Activated CD8-positive, alpha-beta memory T cell treated with anti-CD3 and anti-CD28 coated beads for 24 hours (primary cell): ENCODE measurements at places on chromosomes 6 and 20.

- DNase-seq = no peak
These were observed 237.5 kb upstream of the RSPO3 start for GRCh38 chr6:126880964-126881363.

DNA sequence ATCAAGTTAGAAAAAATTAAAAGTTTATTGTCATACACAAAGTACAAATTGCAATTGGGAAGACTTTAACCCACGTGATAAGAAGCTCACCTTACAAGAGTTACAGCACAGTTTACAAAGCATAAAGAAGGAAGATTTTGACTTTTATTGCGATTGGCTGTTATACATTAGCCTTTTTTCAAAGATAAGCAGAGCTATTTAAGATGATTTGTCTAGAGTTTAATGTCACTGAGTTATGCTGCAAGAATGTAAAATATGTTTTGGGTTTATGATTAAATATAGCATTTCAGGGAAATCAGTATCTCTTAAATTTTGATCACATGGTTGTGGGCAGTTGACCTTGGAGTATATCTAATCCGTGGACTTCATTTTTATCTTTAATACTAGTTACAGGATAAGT lies 664.2 kb upstream of the PTCHD4 start:
- no peak for DNase-seq

DNA sequence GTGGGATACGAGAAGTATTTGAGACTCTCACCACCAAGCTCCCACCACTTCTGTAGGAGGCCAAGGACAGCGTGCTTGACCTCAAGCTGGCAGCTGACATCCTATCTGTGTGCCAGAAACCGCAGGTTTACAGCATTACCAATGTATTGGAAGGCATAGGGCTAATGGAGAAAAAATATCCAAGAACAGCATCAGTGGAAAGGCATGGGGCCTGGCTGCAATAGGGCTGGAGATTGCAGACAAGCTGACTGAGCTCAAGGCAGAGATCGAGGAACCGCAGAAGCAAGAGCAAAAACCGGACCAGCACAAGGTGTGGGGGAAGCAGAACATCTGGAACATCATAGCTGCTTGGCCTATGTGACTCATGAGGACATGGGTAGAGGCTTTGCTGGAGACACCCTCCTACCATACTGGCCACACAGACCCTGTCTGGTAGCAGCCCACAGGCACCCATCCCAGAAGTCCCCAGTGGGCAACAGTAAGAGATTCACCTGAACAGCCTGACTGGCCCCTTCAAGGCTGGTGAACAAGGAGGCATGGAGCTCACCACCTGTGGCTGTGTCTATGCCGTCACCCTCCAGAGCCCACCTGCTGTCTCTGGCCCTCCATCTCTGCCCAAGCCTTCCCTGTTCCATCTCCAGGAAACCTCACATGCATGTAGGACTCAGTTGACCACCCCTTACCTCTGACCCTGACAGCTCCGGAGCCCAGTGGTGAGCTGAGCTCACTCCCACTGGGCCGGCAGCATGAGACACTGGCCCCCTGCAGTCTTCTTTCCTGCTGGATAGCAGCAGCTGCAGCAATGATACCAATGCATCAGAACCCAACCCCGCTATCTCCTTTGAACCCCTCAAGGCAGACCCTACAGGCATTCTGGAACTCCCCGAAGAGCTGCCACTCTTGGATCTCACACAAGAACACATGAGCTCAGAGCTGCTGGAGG lies 171.1 kb downstream of the KIF6 start:
- no peak for DNase-seq

DNA sequence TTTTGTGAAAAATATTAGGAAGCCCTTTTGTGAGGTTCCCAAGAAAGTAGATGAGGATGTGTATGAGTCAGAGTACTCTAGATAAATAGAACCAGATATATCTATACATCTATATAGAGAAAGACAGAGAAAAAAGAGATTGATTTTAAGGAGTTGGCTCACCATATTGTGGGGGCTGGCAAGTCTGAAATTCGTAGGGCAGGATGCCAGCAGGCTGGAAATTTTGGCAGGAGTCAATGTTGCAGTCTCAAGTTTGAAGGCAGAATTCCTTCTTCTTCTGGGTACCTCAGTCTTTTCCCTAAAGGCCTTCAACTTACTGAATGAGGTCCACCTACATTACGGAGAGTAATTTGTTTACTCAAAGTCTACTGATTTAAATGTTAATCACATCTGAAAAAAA lies 65.3 kb upstream of the SAMD3 start:
- DNase-seq = no peak

DNA sequence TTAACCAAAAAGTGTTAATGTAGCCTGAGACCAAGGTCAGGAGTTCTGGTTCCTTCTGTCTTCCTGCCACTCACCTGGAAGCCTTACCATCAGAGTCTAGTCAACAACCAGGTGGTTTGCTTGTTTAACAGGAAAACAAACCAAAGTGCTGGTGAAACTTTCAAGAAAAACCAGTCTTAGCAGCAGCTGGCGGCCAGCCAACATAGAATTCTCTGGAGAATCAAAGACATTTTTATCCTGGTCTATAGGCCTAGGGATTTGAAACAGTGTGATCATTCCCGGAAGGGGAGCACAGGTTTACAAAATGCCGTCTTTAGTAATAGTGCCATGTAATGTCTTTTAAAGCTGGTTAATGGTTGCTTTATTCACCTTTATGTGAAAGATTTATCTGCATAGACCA lies 146.6 kb upstream of the AKIRIN2 start:
- no peak for DNase-seq

DNA sequence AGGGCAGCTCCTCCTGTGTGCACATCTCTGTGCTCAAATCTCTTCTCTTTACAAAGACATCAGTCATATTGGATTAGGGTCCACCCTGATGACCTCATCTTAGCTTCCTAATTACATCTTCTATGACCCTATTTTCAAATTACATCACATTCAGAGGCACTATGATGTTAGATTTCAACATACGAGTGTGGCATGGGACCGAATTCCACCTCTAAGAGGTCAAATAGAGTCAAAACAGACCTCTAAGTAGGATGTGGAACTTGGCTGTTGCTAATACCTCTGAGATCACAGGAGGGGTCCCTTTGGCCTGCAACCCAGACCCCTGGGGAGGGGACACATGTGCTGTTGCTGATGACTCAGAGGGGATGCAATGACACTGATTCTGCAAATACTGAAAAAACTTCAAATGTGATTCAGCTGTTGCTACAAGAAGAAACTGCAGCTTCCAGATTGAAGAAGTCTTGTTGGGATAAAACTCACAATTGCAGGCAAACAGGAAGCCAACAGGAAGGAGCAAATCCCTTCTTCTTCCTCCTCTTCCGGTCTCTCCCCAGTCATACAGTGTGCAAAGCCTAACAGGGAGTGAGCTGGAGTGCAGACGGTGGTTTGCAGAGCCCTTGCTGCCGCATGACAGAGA lies 216.2 kb downstream of the MYLK4 start:
- DNase-seq = no peak

DNA sequence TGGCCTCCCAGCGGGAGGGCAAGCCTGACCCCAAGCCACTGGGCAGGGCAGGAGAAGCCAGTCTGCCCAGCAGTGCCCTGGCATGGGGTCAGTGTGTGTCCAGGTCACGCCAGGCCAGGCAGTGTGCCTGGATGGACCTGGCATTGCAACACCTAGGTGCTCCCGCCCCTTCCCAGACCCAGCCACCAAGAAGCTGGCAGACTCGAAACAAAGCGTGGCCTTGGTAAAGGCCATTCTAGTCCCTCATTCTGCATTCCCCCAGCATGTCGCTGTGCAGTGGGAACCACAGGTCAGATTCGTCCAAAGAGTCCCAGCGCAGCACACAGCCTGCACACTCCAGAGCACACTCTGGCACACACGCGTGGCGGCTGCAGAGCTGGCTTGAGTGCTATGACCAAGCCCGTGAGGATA lies 19.3 kb upstream of the APMAP start:
- no peak for DNase-seq

- no peak for DNase-seq
These were observed 18.2 kb upstream of the HDGFL1 start for GRCh38 chr6:22550971-22551670.
